ENCODE measurements at places on chromosomes 4 and X.

DNA sequence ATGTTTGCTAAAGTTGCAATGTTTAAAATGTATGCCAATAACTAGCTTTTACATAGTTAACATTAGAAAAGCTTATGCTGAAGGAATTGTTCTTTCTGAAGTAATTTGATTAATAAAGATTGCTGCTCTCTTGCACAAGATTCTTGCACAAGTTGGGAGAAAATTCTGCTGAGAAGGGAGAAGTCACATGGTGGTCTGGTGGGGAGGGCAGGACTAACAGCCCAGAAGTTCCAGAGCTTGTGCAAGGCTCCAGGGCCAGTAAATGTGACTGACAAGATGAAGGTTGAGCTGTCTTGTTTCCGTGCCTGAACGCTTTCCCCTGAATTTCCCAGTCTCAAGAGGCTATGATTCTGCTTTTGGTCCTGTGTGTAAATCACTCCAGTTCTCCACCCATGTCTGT is 112.9 kb upstream of the VCX start:
- no peak for DNase-seq

- DNase-seq, result no peak
Observed at GRCh38 chrX:70134116-70134477, 850 bp downstream of the IGBP1 start.

DNA sequence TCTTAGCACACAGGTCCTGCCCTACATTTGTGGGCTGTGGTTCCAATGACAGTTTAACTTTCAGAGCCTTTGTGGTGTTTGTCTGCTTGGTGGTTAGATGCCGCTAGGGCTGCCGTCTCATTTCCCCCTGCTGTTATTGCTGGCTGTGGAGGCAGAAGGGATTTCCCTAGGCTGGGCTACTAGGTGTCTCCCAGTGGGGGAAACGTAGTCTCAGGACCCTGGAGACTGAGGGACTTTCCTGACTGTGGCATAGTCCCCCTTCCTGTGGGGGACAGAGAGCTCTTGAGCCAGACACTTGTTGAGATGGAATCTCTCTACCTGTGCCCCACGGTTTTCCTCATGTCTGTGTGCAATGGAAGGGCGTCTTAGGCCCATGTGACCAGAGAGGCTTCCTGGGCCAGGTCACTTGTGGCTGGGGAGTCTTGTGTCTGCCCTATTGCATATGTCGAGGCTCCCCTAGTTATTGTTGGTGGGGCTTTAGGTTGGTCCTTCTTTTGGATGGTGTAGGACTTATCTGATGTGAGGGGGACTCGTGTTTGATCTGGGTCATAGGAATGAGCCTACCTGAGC is 68.2 kb downstream of the ARHGAP10 start:
- peak; percentile 5 for DNase-seq

DNA sequence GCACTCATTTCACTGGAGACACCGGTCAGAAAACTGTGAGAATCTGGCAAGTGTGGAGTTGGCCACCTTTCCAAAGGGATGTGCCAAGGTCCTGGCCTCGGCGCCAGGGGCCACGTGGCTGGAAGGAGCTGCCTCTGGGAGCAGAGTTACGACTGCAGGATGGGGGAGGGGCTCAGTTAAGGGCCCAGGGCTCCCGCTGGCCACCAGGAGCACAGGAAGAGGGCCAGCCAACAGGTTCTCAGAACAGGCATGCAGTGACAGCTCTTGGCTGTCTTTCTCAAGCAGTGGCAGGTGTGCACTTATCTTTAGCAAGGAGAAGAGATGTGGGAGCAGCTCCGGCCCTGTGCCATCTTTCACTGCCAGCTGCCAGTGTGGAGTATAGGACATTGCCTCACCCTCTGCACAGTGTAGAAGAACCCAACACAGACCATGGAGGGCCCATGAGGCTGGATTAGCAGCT is 115.9 kb upstream of the RBPJ start:
- DNase-seq, result no peak

DNA sequence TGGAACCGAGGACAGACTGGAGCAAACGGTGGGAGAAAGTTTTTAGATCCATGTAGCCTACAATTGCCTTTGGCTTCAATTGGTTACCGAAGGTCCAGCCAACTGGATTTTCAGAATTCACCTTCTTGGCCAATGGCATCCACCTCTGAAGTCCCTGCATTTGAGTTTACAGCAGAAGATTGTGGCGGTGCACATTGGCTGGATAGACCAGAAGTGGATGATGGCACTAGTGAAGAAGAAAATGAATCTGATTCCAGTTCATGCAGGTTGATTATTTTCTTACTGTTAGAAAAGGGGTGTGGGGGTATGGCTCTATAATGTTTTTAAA is 702 bp downstream of the KLHL5 start:
- DNase-seq, result no peak

GRCh38 chr4:180932370-180933001 is 1310.7 kb upstream of the TENM3 start:
- DNase-seq, result no peak

DNA sequence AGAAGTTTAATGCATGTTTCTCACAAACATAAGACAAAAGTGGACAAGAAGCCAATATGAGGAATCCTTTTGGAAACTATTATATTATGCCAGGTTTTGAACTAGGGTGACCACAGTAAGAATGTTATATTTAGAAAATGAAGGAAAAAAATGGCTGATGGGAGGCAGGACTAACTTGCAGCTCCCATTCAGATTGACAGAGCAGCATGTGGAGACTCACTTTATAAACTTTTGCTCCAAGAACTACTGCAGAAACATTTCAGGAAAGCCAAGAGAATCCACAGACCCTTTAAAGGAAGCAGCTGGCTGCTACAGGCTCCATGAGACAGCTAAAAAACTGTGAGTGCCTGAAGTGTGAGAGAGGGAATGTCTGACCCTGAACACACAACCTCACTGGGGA is 738.6 kb upstream of the GRIA3 start:
- DNase-seq, result no peak

DNA sequence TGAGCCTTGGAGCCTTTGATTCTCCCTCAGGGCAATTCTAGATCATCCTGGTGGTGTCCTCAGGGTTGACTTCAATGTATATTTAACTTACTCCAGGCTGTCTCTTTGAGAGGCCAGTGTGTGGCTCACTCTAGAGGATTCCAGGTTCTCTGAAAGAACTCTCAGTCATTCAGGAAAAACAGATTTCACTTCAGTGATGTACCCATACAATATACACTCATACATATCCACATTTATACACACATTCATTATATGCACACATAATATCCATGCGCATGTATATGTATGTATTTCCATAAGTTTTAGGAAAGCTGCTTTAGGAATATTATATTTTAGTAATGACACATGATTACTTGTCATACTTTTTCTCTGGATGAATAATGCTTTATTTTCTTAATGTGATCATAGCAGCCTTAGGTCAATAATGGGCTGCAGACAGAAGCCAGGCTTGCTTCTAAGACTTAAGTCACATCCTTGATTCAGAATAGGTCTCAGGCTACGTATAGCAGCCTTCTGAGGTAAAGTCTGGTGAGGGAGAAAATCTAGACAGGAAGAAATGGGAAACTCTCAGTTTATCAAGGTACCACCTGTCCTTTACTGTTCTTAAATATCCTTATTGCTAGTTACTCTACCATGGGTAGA is 397.0 kb downstream of the GPAT3 start:
- DNase-seq, result no peak

- DNase-seq, result no peak
Observed at GRCh38 chrX:143781103-143781502, 60.6 kb upstream of the SPANXN2 start.

DNA sequence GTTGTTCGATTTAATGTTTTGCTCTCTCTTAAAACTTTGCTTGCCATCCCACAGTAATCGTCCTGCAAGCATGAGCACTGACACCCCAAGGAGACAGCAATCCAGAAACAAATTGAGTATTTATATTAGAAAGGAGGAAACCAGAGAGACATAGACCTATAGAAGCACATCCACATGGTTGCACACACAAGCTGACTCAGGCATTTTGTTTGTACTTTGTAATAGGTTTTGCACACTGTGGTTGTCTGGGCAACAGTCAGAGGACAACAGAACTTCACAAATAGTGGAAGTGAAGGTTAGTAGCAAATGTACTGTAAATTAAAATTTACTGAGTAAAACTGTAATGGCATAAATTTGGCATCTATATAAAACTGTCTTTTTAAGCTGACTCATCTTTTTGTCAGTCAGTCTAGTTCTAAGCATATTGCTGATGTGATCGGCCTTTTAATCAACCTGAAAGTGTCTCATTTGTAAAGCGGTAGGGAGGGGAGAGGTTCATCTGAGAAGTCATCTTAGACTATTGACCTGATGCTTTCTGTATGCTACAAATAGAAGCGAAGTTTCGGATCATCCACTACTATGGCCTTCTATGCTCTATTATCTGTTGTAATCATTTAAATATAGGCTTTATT is 1624.7 kb downstream of the ARAP2 start:
- DNase-seq, result no peak

Measured in activated CD8-positive, alpha-beta memory T cell treated with anti-CD3 and anti-CD28 coated beads for 1 hour (primary cell).